ENCODE measurements at places on chromosomes 13 and 19. TPM values are rescaled to one million over a fixed set of nuclear protein-coding genes. Genes with fewer than 3 reads are reported as not detected.

CEACAM6 gene
- total RNA-seq = 16.2 TPM

GRCh38 chr19:45276284-45276687 is 25.2 kb downstream of the MARK4 start:
- DNase-seq = no peak
- no peak overlapping the region for H3K27ac ChIP-seq
- no peak overlapping the region for H3K4me3 ChIP-seq
- H3K27me3 ChIP-seq = no peaks in the 10 kb centered on the region

DNA sequence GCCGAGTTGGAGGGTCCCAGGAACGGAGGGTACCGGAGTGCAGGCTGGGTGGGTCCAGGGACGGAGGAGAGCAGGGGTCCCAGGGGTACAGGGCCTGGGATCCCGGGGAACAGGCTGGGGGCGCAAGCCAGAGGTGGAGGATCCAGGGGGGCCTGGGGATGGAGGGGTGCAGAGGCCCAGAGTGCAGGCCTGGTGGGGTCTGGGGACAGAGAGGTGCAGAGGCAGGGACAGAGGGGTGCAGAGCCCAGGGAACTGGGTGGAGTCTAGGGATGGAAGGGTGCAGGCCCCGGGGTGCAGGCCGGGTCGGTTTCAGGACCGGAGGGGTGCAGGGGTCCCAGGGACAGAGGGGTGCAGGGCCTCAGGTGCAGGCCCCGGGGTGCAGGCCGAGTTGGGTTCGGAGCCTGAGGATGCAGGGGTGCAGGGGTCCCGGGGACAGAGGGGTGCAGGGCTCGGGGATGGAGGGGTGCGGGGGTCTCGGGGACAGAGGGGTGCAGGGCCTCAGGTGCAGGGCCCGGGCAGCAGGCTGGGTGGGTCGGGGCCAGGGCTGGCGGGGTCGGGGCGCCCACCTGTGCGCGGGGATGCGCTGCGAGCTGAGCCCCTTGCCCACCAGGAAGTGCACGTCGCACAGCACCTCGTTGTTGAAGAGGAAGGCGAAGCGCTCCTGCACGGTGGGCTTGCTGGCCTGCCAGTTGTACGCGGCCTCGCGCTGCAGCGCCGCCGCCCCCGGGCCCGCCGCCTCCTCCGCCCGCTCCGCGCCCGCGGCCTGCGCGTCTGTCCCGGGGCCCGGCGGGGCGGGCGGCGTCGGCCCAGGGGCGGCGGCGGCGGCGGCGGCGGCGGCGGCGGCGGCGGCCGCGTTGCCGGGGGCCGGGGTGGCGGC is 545 bp downstream of the BTBD2 start:
- peaks cover 3% of the 10 kb centered on the region for H3K36me3 ChIP-seq
- H3K4me1 ChIP-seq = peaks cover 41% of the 10 kb centered on the region
- H3K27me3 ChIP-seq = no peaks in the 10 kb centered on the region
- no peak for DNase-seq
- peak overlapping the region; percentile 82 for H3K27ac ChIP-seq

IGFLR1 gene
- 3.7 TPM for total RNA-seq

CCL25 gene
- total RNA-seq = not detected

- H3K36me3 ChIP-seq = no peaks in the 10 kb centered on the region
- no peak overlapping the region for H3K27ac ChIP-seq
- H3K27me3 ChIP-seq = no peaks in the 10 kb centered on the region
- no peak overlapping the region for H3K4me3 ChIP-seq
- H3K4me1 ChIP-seq = no peaks in the 10 kb centered on the region
- no peak for DNase-seq
Observed at GRCh38 chr13:42745655-42746054, 35.7 kb upstream of the FAM216B start.

APOE gene
- total RNA-seq = 235 TPM

ZNF793 gene
- 13.4 TPM for total RNA-seq

KIR2DL3 gene
- total RNA-seq = not detected

- H3K27ac ChIP-seq = no peak overlapping the region
- DNase-seq = peak; percentile 37
- H3K4me3 ChIP-seq = peak overlapping the region; percentile 30
- peaks cover 19% of the 10 kb centered on the region for H3K36me3 ChIP-seq
Observed at GRCh38 chr19:10289167-10289835, 451 bp upstream of the ICAM5 start.

- H3K4me3 ChIP-seq = no peak overlapping the region
- no peaks in the 10 kb centered on the region for H3K36me3 ChIP-seq
- no peaks in the 10 kb centered on the region for H3K4me1 ChIP-seq
- H3K27ac ChIP-seq = no peak overlapping the region
- no peaks in the 10 kb centered on the region for H3K27me3 ChIP-seq
- DNase-seq = no peak
Observed at GRCh38 chr13:50758796-50759195, 84.7 kb downstream of the DLEU7 start.

DNA sequence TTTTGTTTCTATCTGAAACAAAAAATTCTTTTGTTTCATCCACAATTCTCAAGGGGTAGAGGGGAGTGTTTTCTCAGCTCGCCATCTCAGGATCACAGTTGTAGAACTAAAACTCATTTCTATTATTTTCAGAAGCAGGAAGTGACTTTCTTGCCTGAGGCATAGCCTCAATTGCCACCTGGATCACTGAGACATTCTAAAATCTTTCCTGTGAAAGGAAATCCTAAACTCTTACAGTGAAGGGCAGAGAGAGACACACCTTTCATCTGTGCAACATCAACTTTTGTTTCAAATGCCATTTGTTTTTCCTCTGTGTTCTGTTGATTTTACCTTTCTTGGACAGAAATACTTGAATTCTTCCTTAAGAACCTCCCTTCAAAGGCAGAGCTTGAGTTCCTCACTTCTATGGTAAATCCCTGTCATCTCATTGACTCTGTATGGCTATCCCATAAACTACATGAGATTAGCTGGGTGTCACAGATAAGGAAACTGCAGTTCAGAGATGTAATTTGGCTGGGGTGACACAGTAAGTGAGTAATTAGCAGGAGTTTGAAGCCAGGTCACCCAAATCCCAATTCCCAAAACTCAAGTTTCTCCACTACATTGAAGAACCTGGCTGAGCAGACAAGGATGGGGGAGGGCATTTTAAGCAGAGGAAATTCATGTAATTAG is 224.4 kb upstream of the HTR2A start:
- no peak overlapping the region for H3K4me3 ChIP-seq
- H3K27ac ChIP-seq = no peak overlapping the region
- no peaks in the 10 kb centered on the region for H3K27me3 ChIP-seq
- H3K36me3 ChIP-seq = no peaks in the 10 kb centered on the region
- no peak for DNase-seq
- no peaks in the 10 kb centered on the region for H3K4me1 ChIP-seq

PCDH17 gene
- total RNA-seq = 9.5 TPM

- H3K4me1 ChIP-seq = peaks cover 44% of the 10 kb centered on the region
- H3K27ac ChIP-seq = no peak overlapping the region
- H3K27me3 ChIP-seq = no peaks in the 10 kb centered on the region
- H3K36me3 ChIP-seq = no peaks in the 10 kb centered on the region
- no peak overlapping the region for H3K4me3 ChIP-seq
Observed at GRCh38 chr19:33060586-33060985, 4.1 kb downstream of the RHPN2 start.

DNA sequence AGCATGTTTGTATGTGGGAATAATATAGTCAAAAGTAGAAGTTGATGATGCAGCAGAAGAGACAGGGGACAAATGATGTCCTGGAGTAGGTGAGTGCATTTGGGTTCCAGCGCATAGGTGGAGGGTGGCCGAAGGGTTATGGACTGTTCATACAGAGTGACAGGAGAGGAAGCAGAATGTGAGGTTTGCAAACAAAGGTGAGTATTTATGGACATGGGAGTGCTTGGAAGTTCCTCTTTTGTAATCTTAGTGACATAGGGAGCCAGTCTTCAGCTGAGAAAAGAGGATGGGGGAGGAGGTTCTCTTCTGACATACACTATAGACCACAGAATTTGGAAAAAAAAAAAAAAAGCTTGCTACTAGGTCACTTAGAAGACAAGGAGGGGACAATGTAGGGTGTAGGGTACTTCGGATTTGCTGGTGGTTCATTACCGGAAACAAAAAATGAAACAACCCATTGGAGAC is 331.6 kb downstream of the DLEU7 start:
- peak overlapping the region; percentile 32 for H3K4me3 ChIP-seq
- H3K4me1 ChIP-seq = peaks cover 9% of the 10 kb centered on the region
- no peaks in the 10 kb centered on the region for H3K27me3 ChIP-seq
- no peaks in the 10 kb centered on the region for H3K36me3 ChIP-seq

DNA sequence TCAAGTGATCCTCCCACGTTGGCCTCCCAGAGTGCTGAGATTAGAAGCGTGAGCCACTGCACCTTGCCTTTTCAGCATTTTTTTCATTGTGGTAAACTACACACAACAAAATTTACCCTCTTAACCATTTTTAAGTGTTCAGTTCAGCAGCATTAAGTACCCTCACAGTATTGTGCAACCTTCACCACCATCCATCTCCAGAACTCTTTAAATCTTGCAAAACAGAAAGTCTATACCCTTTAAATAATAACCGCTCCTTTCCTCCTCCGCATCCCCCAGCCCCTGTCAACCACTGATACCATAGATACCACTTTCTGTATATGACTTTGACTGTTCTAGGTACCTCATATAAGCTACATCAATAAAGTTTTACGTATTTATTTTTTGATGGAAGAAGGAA is 20.8 kb upstream of the CASP14 start:
- H3K4me3 ChIP-seq = no peak overlapping the region
- no peak overlapping the region for H3K27ac ChIP-seq
- no peak for DNase-seq
- H3K36me3 ChIP-seq = no peaks in the 10 kb centered on the region
- H3K27me3 ChIP-seq = no peaks in the 10 kb centered on the region
- no peaks in the 10 kb centered on the region for H3K4me1 ChIP-seq

DNA sequence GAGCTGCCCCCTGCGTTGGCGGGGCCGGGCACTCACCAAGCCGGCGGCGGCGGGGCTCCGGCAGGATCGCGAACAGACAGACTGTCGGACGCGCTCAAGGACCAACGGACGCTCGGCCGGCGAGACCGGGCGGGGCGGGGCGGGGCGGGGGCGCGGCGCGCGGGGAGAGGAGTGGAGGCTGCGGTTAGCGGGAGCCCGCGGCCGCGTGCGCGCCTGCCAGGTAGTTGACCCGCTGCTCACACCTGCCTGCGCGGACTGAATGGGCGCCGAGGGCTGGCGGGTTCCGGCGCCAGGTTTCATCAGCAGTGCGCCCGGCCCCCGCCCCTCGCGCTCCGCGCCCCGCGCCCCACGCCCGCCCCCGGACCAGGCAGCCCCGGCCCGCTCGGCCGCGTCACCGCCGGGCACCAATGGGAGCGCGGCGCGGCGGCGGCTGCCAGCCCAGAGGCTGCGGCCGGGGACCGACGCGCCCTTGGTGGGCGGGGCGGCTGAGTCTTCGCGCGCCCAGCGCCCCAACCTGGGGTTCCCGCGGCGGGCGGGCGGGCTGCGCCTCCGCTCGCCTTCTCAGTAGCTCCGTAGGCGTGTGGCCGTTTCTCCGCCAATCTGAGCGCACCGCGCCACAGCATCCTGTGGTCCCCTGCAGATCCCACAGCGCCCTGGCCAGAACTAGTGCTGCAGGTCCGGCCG is at the start of gene SLC7A1:
SLC7A1 (minus strand) TSS at position 309 of the 684 bp plus-strand sequence. CDS start 59,500 bp downstream, outside the sequence.
- DNase-seq = peak; percentile 96
- peak within 1 kb of the TSS; percentile 90 for H3K4me3 ChIP-seq
- peaks cover 33% of the 10 kb centered on the region for H3K4me1 ChIP-seq
- peak within 1 kb of the TSS; percentile 91 for H3K27ac ChIP-seq
- H3K36me3 ChIP-seq = no peaks in the 10 kb centered on the region

DNA sequence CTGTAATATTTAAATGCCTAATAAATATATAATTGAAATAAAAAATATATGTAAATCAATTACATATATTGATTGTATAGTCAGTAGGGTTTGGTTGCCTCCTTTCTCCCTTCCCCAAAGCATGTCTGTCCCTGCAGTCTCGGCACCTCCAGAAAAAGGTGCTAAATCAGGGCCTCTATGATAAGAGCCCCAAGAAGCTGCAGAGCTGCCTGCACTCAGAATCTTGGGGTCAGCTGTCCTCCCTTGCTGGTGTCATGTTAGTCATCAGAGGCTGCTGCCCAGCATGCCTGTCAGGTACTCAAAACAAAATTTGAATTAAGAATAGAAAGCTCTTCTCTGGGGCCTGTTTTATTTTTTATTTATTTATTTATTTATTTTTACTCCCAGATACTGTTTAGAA is 9.8 kb downstream of the FLT1 start:
- no peaks in the 10 kb centered on the region for H3K36me3 ChIP-seq
- no peak overlapping the region for H3K27ac ChIP-seq
- DNase-seq = no peak
- H3K27me3 ChIP-seq = peaks cover 6% of the 10 kb centered on the region
- H3K4me1 ChIP-seq = no peaks in the 10 kb centered on the region

DNA sequence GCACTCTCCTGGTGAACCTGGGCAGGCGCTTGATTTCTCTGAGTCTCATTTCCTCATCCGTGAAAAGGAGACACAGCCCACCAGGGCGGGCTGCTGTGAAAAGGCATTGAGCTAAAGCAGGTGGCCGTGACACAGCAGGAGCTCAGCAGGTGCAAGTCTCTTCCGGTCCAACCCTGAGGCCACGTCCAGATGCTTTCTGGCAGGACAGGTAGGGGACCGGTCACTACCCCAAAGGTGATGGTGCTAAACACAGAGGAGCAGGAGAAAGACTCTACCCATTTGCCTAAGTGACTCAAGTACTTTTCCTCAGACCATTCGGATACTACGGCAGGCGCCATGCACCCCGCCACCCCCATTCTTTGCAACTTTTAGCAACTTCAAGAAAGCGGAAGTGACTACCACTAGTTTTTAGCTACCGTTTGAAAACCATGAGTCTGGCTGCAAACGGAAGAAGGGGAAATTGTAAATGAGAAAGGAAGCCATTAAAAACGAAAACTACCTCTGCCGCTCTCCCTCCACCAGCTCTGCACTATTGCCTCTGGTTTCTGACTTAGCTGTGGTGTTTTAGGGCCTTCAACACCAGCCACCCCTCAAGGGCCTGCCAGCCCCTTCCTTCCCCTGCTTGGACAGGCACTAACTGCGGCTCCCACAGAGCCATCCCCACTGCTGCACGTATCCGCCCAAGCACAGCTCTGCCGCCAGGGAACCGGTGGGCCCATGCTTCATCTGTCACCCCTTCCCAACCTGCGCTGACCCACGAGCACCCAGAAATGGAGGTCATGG is 4.8 kb downstream of the PPP6R1 start:
- H3K4me3 ChIP-seq = peak overlapping the region; percentile 66
- H3K27ac ChIP-seq = peak overlapping the region; percentile 59
- peaks cover 16% of the 10 kb centered on the region for H3K36me3 ChIP-seq

DNA sequence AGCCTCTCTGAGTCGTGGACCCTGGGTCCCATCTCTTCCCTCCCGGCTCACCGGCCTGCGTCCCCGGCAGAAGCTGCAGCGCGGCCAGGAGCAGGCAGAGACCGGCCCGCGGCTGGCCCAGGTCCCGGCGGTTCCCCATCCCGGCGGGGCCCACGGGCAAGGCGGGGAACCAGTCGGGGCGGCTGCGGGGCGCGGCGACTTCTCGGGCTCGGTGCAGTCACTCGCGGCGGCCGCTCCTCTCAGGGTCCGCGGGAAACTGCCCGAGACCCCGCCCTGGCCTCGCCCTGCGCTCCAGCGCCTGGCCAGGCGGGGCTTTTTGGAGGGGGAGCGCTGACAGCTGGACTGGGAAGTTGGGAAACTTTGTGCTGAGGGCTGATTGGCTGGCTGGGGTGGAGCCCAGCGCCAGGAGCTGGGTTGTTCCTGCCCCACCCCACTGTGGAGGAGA is at the start of gene COL5A3:
COL5A3 (minus strand) TSS at position 258 of the 445 bp plus-strand sequence; CDS start at position 139, 119 bp downstream.
- peak within 1 kb of the TSS; percentile 58 for H3K4me3 ChIP-seq
- peak within 1 kb of the TSS; percentile 80 for H3K27ac ChIP-seq
- peaks cover 37% of the 10 kb centered on the region for H3K4me1 ChIP-seq
- peaks cover 64% of the 10 kb centered on the region for H3K27me3 ChIP-seq
- DNase-seq = peak; percentile 27

SLC25A41 gene
- total RNA-seq = not detected

Data from stomach (tissue), 19 donors.